ENCODE measurements at places on chromosomes 5 and 9.

- DNase-seq = no peak
These were observed 207.7 kb downstream of the MEF2C start for GRCh38 chr5:88675168-88675707.

- DNase-seq = no peak
These were observed 951 bp downstream of the UNC13B start for GRCh38 chr9:35162605-35163315.

GRCh38 chr5:153367466-153367865 is 123.0 kb upstream of the GRIA1 start:
- DNase-seq = no peak

GRCh38 chr9:37988041-37988440 is 81.0 kb downstream of the SHB start:
- DNase-seq = no peak

DNA sequence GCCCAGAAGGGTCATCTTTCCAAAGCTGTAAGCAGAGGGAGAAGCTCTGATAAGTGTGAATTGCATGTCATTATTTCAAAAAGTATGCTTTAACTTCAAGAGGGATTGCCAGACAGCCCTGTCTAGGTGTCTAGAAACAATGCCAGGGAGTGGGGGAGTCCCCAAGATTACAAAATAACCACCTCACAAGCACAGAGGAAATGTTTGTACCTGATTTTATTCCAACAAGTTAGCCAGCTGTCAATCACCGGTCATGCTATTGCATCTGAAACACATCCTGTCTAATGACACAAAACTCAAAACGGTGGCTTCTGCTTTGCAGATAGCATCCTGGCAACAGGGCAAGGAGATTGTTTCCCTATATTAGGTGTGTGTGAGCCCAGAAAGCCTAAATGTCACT is 154.2 kb upstream of the WWC1 start:
- no peak for DNase-seq

DNA sequence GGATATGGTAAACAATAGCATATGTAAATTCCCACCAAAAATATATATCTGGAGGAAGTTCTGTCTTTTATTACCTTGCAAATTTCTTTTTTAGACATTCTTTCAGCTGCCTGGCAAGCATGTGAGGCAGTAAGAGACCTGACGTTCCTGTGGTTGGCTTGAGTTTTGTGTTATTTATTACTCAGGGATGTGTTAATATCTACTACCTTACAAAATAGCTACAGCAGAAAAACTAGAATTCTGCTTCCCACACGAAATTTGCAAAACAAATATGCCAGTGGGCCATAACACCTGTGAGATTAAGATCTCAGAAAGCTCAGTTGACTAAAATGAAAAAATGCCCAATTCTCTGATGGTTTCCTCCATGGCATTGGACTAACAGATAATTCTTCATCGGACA is 274.2 kb downstream of the TMEM167A start:
- no peak for DNase-seq

- DNase-seq = no peak
These were observed 15.8 kb upstream of the TIFAB start for GRCh38 chr5:135467871-135468485.

GRCh38 chr5:168920019-168920810 is 341.0 kb upstream of the PANK3 start:
- no peak for DNase-seq

DNA sequence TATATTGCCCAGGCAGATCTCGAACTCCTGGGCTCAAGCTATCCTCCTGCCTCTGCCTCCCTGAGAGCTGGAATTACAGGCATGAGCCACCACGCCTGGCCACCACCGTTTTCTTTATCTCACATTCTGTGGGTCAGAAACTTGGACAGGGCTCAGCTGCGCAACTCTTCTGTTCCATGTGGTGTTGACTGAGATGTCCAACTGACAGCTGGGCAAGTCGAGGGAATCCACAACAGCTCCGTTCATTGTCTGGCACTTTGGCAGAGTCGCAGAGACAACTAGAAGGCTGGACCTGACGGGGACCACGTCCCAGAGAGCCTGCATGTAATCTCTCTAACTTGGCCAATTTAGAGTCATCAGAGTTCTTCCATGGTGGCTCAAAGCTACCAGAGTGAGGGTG is 36.2 kb upstream of the AOPEP start:
- no peak for DNase-seq

- no peak for DNase-seq
These were observed 35.2 kb downstream of the SARDH start for GRCh38 chr9:133702798-133703590.

- no peak for DNase-seq
These were observed 366.0 kb downstream of the HTR1A start for GRCh38 chr5:63596254-63596653.

DNA sequence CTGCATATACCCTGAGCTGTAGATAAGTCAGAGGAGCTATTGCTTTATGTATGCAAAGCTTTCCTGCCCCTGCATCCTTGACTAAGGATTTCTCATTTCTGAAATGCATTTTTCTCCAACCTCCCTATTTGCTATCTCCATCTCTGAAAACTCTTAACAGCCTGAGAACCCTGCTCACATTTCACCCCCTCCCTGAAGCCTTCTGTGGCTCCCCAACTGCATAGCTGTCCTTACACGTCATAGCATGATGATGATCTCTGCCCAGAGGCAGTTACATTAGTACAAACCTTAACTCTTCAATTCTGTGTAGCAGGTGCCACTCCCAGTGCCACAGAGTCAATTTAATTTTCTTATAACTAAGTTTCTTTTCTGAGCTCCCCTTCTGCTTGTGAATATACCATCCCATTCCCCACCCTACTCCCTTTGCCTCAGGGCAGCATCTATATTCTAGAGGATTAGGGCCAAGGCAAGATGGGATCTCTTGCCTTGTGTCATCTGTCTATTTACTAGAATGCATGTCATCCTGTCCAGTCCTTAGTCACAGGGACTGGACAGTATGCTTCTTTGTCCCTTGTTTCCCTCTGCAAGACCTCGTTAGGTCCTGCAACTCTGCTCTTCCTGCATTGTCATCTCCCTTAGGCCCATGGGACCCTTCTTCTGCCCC is 149.7 kb upstream of the SPRY4 start:
- DNase-seq = no peak

DNA sequence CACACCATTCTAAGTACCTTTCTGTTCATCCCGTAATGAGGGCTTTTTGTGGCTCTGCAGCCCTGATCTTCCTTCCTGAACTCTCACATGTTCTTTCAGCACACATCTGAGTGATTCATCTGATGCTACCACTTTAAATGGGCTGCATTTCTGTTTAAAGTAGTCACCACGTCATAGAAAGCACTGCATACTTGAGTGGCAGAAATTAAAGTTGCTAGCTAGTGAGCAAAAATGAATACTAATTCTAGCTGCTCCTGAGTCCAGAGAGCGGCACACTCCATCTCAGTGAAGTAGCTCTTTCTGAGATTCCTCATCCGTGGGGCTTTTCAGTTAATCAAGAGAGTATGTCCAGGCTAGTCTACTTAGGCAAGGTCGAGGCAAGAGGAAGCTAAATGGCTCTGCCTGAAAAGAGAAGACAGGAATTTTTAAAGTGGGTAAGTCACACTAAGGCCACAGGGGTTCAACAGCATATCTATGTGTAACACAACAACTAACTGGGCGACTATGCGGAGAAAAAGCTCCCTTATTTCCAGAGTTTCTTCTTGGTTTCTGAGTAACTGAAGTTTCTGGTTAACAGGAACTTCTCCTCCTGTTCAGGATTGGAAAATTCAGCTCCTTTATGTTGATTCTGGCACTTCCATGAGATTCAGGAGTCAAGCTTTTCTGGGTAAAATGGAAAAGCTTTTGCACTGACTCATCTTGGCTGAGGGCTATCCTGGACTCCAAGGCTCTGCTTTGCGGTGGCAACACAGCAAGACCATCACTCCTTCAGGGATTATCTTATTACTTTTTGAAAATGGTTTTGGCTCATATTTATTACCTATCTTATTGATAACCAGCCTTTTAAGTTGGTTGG is 109.5 kb downstream of the TAF11L14 start:
- no peak for DNase-seq

- DNase-seq = no peak
These were observed 54.0 kb downstream of the FOXD1 start for GRCh38 chr5:73394610-73395009.

GRCh38 chr9:121649476-121650216 is 1.8 kb upstream of the DAB2IP start:
- no peak for DNase-seq

GRCh38 chr9:99054581-99054980 is 50.3 kb upstream of the TGFBR1 start:
- DNase-seq = no peak

- no peak for DNase-seq
These were observed 82.5 kb downstream of the FBXO38 start for GRCh38 chr5:148466236-148466580.

DNA sequence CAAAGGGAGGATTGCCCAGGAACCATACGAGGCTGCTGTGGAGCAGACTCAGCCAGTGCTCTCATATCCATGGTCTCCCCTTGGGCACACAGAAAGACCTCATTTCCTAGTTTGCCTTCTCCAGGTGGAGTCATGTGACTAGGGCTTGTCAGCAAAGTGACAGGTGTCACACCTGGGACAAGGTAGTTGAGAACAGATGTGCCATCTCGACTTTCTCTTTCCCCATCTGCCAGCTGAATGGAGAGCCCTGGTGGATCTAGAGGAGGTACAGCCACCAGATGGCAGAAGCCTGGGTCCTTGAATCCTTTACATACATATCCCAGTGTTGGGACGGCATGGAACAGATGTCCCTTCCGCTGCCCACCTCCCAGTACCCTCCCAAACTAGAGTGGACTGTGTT is 42.9 kb upstream of the ALDOB start:
- no peak for DNase-seq

GRCh38 chr9:21988056-21988990 is 5.9 kb downstream of the CDKN2A start:
- DNase-seq = no peak

DNA sequence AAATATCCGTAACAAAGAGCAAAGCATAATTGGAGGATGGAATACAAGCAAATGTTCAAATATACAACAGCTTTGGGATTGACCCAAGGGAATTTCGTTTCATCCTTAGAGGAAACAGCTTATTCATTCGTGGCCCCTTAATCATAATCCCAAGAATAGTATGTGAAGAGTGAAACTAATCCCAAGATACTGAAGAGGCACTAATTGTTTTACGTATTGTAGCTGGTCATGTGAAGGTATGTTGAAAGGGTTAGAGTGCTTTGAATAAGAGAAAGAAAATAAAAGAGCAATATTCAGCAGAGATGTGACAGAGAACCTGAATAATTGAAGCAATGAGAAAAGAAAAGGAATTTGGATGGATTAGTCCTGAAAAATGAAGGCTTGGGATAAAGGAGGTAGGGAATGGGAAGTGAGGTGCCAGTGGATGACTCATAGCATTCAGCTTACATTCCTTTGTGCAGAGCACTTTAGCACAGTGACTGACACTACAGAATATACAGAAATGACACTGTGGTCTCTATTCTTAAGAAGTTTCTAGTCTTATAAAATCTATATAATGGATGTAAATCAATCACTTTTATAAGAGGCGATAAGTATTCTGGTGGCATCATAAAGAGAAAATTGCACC is 221.9 kb downstream of the TLR4 start:
- no peak for DNase-seq

GRCh38 chr9:131963072-131964030 is 116.3 kb downstream of the MED27 start:
- no peak for DNase-seq

DNA sequence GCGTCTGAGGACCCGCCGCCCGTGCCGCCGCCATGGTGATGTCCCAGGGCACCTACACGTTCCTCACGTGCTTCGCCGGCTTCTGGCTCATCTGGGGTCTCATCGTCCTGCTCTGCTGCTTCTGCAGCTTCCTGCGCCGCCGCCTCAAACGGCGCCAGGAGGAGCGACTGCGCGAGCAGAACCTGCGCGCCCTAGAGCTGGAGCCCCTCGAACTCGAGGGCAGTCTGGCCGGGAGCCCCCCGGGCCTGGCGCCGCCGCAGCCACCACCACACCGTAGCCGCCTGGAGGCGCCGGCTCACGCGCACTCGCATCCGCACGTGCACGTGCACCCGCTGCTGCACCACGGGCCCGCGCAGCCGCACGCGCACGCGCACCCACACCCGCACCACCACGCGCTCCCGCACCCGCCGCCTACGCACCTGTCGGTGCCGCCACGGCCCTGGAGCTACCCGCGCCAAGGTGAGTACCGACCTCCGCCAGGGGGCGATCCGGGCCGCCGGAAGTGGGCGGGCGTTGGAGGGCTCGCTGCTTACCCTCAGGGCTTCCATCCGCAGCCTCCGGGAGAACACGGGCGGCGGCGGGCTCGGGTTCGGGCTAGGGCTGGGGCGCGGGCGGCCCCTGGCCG is 8.5 kb downstream of the PRR7 start:
- DNase-seq = peak; percentile 89

- no peak for DNase-seq
These were observed 1279.5 kb downstream of the CDH12 start for GRCh38 chr5:21573416-21574314.

DNA sequence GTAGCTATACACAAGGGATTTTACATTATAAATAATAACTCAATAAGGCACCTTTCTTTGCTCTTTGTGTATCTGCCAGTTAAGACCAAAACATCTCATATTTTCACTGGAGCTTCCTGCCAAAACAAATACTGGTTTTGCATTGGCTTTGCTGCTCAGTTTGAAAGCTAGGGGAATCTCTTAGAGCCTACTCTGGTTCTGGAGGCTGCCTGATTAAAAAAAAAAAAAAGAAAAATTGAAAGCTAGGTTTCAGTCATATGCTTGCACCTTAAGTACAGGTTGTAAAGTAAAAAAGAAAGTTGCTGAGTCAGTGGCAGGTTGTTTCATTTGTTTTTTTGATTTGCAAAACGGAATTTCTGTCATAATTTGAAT is 2.3 kb downstream of the DENND4C start:
- DNase-seq = no peak

DNA sequence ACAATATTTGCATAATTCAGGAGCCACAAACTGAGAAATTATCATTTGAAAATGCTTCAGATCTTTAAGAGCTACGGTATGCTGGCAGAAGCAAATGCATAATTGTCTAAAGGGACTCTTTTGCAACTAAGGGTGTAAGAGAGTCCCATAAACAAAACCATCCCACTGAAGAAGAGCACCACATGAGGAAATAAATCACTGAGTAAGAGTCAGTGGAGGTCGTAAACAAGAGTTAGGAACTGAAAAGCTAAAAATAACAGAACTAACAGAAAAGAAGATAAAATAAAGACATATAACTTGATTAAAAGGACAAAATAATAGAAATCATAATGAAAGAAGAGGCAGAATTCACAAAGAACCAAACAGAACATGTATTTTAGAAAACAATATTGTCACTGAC is 3.5 kb upstream of the SMC2 start:
- no peak for DNase-seq
